Stomach (tissue), 19 donors: ENCODE measurements at places on chromosomes 1 and 21. TPM values are rescaled to one million over a fixed set of nuclear protein-coding genes. Genes with fewer than 3 reads are reported as not detected.
A peak's percentile ranks its signal among the peaks of the same experiment; 100 is the strongest.

DNA sequence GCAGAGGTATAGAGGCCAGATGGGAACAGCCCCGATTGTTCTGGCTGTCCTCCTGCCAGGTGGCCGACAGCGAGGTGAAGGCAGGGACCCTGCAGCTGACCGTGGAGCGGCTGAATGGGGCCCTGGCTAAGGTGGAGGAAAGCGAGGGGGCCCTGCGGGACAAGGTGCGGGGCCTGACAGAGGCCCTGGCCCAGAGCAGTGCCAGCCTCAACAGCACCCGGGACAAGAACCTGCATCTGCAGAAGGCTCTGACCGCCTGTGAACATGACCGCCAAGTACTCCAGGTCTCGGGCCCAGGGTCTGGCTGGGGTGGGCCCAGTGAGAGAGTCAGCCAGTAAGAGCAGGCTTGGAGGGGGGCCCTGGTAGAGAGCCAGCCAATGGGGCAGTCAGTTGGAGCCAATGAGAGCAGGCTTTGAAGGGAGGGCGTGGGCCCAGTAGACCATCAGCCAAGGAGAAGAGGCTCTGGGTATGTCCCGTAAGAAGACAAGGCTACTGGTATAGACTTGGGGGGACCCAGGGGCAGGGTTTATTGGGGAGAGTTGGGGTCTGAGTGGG lies 11.3 kb downstream of the MFAP2 start:
- no peak for DNase-seq

Gene ZNF593OS
- total RNA-seq, result not detected

- peak; percentile 33 for DNase-seq
These were observed 36.0 kb downstream of the PABPC4 start for GRCh38 chr1:39540504-39541031.

Gene KCNE2
- total RNA-seq, result 34.4 TPM

Gene RBM11
- not detected for total RNA-seq

Gene EBNA1BP2
- 37.2 TPM for total RNA-seq

DNA sequence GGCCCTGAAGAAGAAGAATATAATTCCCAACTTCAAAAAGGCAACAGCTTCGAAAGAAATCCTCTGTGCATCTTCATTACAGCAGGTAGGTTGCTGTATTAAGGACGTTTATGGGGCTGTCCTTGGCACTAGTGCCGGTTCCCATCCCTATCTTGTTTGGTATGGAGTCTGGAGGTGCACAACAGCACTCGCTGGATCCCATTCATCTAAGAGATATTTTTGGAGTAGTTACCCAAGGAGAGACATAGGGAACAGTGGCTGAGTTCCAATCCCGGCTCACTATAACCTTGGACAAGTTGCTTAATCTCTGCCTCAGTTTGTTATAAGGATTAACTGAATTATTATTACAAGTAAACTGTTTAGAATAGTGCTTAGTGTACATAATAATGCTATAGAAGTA lies 106.4 kb downstream of the TRABD2B start:
- no peak for DNase-seq

- DNase-seq, result no peak
These were observed 578.4 kb upstream of the NCAM2 start for GRCh38 chr21:20419772-20420171.
